ENCODE measurements at places on chromosomes 7 and 10.

GRCh38 chr10:124200011-124200410 lies 106.6 kb upstream of the CHST15 start:
- no peak for DNase-seq

DNA sequence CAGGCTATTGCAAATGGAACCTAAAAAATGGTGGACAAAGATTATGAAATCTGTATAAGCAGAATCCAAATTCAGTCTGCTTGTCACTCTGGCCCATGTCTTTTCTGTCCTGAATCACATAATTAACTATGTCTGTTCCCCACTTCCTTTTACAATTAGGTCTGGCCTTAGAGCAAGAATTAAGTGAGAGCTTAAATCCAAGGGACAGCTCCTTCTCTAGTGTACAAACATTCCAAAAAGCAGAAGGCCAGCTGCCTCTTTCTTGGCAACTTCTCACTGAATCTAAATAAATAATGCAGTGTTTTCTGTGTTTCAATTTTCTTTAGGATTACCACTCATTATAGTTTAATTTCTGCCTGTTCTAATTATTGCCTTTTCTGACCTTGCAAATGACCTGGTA lies 39.3 kb upstream of the NEBL start:
- no peak for DNase-seq

DNA sequence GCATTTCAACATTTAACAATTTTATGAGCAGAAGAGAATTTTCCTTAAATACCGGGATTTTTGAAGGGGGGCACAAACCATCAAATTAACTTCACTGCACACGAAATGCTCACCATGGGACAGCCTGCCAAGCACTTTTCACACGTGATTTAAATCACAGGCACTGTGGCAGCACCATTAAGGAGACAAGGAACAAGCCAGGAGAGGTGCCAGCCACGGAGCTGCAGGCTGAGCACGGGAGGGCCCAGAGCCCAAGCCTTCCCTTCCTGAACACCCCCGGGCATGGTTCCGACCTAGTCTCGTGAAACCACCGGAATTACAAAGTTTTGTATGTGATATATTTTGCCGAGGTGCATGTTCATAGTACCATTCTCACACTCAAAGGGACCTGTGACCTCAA lies 13.4 kb downstream of the PITRM1 start:
- no peak for DNase-seq

GRCh38 chr7:39702133-39702532 lies 78.8 kb downstream of the RALA start:
- DNase-seq: no peak

DNA sequence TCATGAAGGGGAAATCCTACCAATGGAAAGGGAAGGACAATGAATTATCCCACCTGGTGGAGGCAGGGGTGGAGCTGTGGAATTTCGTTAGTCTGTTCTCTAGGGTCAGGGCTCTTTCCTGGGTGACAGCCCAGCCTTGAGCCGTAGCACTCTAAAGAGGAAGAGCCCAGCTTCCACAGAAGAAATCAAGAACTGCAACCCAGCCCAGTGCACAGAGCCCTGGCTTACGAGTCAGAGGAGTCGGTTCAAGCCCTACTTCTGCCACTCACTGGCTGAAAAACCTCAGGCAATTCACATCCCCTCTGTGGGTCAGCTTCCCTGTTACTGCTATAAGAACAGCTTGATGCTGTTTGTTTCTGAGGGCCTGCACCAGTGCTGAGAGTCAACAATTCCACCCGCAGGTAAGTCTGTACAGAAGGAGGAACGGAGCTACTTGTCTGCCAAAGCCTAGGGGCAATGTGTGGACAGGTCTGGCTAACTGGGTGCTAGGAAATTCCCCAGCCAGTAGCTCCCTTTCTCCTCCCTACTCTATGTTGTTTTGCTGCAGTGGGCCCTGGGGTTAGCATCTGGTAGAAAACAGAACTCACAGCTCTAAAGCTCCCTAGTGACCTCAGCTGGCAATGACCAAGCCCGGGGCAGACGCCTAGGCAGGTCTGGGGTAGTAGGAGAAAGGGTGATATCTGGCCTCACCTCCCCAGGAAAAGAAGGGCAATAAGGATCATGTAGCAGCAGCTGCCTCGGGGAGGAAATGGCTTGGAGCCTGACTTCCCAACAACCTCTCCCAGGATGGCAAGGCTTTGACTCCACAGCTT lies 3.3 kb downstream of the AVPI1 start:
- DNase-seq: no peak

GRCh38 chr10:79342811-79343561 lies 4.3 kb upstream of the PPIF start:
- DNase-seq: no peak

Measured in SK-MEL-5 (cell line).